ENCODE measurements at places on chromosomes 2 and 18. TPM values are rescaled to one million over a fixed set of nuclear protein-coding genes. Genes with fewer than 3 reads are reported as not detected.

Gene KLHL41
- 0.81 TPM for total RNA-seq

Gene CREG2
- total RNA-seq: 0.60 TPM

Gene CRIM1
- total RNA-seq: 228 TPM

Gene PRSS56
- total RNA-seq: not detected

Gene MC4R
- not detected for total RNA-seq

Gene DDX18
- total RNA-seq: 54.3 TPM

Gene NAT8
- not detected for total RNA-seq

Gene FZD7
- total RNA-seq: 24.3 TPM

Gene ABCG5
- not detected for total RNA-seq

Gene GALR1
- total RNA-seq: 0.24 TPM

DNA sequence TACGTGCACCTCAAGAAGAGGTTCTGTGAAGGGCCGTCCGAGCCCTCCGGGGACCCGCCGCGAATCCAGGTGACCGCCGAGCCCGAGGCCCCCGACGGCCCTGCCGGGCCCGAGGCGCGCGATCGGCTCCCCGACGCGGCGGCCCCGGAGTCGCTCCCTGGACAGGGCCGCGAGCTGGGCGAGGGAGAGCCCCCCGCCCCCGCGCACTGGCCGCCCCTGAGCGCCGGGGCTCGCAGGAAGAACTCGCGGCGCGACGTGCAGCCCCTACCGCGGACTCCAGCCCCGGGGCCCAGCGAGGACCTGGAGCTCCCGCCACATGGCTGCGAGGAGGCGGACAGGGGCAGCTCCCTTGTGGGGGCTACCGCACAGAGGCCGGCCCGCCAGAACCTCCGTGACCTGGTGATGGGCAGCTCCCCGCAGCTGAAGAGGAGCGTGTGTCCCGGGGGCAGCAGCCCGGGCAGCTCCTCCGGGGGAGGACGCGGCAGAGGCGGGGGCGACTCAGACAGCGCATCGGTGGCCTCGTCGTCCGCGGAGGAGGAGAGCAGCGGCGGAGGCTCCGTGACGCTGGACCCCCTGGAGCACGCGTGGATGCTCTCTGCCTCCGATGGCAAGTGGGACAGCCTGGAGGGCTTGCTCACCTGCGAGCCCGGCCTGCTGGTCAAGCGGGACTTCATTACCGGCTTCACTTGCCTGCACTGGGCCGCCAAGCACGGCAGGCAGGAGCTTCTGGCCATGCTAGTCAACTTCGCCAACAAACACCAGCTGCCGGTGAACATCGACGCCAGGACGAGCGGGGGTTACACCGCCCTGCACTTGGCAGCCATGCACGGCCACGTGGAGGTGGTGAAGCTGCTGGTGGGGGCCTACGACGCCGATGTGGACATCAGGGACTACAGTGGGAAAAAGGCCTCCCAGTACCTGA is 812 bp downstream of the SOWAHC start:
- H3K27me3 ChIP-seq: no peaks in the 10 kb centered on the region
- no peaks in the 10 kb centered on the region for H3K36me3 ChIP-seq

DNA sequence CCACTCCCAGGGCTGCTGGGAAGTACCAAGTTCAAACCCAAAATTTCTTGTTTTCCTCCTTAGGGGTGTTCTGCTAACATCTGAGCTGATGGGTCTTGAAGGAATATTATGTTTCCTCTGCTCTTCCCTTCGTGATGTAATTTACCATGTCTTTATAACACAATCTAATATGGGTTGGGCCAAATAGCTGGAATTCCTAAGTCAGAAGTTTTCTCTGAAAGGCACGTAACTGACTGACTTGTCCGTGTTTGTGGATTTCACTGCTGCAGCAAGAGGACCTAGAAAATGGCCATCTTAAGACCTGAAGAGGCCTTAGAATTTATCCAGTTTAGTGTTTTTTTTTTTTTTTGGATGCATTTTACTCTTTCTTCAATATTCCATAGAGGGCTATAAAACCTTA is 256.7 kb downstream of the DCDC2C start:
- H3K27me3 ChIP-seq: no peaks in the 10 kb centered on the region
- DNase-seq: no peak
- no peaks in the 10 kb centered on the region for H3K4me1 ChIP-seq
- H3K4me3 ChIP-seq: no peak overlapping the region
- no peaks in the 10 kb centered on the region for H3K36me3 ChIP-seq
- H3K27ac ChIP-seq: no peak overlapping the region

- DNase-seq: no peak
- no peaks in the 10 kb centered on the region for H3K4me1 ChIP-seq
- no peaks in the 10 kb centered on the region for H3K36me3 ChIP-seq
- H3K27ac ChIP-seq: no peak overlapping the region
- no peak overlapping the region for H3K4me3 ChIP-seq
Observed at GRCh38 chr18:77422974-77423867, 173.6 kb downstream of the GALR1 start.

DNA sequence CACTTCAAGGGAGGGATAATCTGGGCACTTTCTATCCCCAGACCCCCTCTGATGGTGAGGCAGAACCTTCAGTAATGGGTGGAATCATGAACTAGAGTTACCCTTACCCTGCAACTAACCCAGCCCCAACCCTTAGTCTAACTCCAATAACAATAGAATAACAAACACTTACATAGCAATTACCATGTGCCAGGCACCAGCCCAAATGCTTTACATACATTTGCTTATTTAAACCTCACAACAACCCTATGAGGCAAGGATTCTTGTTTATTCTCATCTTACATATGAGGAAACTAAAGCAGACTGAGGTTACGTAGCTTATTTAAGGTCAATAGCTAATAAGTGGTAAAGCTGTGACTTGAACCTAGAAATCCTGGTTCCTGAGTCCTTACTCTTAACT is 132.8 kb downstream of the CYP26B1 start:
- no peaks in the 10 kb centered on the region for H3K27me3 ChIP-seq
- no peak overlapping the region for H3K27ac ChIP-seq
- H3K4me1 ChIP-seq: no peaks in the 10 kb centered on the region
- DNase-seq: no peak

DNA sequence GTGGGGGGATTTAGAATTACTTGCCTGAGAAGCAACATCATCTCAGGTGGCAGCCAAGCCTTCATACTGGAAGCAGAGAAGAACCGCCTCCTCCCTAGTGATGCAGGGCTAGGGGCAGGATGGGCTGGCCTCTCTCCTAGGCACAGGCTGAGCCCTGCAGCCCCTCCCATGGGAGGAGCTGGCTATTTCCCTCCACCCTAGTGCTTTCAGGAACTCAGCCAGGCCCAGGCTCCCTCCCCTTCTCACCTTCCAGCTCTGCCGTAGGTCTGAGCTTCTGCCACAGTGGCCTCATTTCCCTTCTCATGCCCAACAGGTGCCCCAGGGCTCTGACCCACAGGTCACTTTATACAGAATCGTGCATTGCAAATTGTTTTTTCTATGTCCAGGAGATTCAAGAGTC is 31.0 kb downstream of the CENPA start:
- no peak for DNase-seq
- H3K4me3 ChIP-seq: no peak overlapping the region
- no peaks in the 10 kb centered on the region for H3K27me3 ChIP-seq
- no peak overlapping the region for H3K27ac ChIP-seq
- H3K36me3 ChIP-seq: no peaks in the 10 kb centered on the region

DNA sequence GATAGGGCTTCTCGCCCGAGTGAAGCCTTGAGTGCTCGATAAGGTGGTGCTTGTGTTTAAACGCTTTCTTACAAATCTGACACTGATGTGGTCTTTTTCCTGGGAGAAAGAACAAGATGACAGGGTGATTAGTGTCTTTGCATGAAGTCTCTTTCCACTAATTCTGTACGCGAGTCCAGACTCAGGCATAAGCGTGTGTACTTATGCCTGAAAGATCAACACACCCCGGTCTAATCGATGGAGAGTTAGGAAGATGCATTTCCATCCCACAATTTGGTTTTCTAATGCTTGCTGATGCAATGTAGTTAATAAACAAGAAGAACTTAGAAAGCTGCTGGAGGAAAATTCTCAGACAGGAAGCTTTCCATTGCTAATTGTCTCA is 130.0 kb downstream of the ZEB2 start:
- no peaks in the 10 kb centered on the region for H3K27me3 ChIP-seq
- H3K4me1 ChIP-seq: no peaks in the 10 kb centered on the region
- no peak overlapping the region for H3K4me3 ChIP-seq
- no peak overlapping the region for H3K27ac ChIP-seq
- no peaks in the 10 kb centered on the region for H3K36me3 ChIP-seq
- DNase-seq: no peak

DNA sequence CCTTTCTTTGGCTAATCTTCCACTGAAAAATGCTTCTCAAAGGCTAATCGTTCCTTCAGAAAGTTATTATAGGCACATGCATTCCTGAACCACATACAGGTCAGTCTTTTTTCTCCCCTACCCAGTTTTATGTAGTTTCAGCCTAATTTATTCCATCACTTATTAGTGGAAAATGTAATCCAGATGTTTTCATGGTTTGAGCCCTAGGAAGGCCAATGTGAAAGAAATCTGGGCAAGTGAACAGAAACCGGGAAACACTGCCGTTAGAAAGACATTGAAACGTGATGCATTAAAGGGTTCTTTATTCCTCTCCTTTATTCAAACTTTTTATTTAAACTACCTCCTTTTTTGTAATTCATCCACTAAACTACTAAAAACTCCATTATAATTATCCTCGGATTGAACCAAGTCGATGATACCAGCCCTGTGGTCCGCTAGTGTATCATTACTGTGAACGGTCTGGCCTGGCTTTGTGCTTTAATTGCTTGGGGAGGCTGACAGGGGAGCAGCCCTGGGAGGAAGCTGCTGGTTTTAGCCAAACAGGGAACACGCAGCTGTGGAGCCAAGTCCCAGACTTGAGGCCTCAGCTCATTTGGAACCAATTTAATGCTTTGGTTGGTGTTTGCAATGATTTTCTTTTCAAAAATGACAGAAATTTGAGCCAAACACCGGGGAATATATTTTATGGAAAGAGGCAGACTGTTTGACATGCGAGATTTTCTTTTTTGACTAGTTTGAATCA is 149.2 kb downstream of the ARHGAP28 start:
- H3K4me1 ChIP-seq: no peaks in the 10 kb centered on the region
- no peak for DNase-seq
- H3K27ac ChIP-seq: no peak overlapping the region
- H3K36me3 ChIP-seq: no peaks in the 10 kb centered on the region
- no peaks in the 10 kb centered on the region for H3K27me3 ChIP-seq

- no peak overlapping the region for H3K27ac ChIP-seq
- no peaks in the 10 kb centered on the region for H3K27me3 ChIP-seq
- H3K4me1 ChIP-seq: no peaks in the 10 kb centered on the region
- no peak overlapping the region for H3K4me3 ChIP-seq
- no peak for DNase-seq
Observed at GRCh38 chr2:168278424-168278888, 31.1 kb upstream of the STK39 start.

DNA sequence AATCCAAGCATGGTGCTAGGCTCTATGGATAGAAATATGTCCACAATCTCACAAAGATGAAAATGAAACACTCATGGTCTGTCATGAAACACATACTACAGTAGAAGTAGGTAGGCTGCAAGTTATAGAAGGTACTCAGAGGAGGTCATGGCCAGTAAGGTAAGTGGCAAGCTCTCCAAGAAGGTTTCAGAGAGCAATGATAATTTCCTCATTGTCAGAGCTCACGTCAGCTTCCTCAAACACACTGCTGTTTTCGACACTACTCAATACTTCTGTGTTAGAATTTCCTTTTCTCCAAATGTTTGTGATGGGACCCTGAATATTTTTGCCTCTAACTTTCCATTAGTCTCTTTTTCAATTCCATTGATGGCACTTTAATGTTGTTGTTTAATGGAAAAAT is 25.5 kb downstream of the CCDC141 start:
- no peak overlapping the region for H3K4me3 ChIP-seq
- no peaks in the 10 kb centered on the region for H3K36me3 ChIP-seq
- no peaks in the 10 kb centered on the region for H3K4me1 ChIP-seq
- no peak overlapping the region for H3K27ac ChIP-seq

GRCh38 chr2:237879991-237880560 is 20.7 kb downstream of the RAMP1 start:
- H3K4me3 ChIP-seq: no peak overlapping the region
- H3K27me3 ChIP-seq: no peaks in the 10 kb centered on the region
- DNase-seq: peak; percentile 37
- no peak overlapping the region for H3K27ac ChIP-seq
- no peaks in the 10 kb centered on the region for H3K36me3 ChIP-seq

GRCh38 chr2:102273619-102274211 is 37.6 kb upstream of the IL1RL1 start:
- no peak overlapping the region for H3K27ac ChIP-seq
- H3K36me3 ChIP-seq: no peaks in the 10 kb centered on the region
- no peak for DNase-seq
- H3K4me3 ChIP-seq: no peak overlapping the region

DNA sequence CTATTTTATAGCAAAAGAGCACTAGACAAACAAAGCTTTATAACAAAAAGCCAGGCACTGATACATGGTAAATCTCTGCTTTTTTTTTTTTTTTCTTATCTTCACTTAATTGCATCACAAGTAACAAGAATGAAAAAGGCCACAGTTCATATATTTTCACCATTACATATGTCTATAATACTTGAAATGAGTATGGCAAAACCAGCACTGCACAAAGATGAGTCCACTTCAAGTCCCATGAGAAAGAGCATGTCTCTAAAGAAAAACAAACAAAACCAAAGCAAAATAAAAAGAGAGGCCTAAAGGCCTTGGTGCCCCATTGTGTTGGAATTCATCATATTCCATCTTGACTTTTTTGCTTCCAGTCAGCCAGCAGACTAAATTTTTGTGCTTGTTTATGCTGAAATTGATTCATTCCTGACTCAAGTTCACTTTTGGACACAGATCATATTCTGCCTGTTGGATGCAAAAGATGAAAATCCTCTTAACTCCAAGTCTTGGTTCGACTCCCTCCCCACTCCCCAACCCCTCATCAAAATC is 264.9 kb upstream of the CCDC68 start:
- no peaks in the 10 kb centered on the region for H3K27me3 ChIP-seq
- H3K27ac ChIP-seq: no peak overlapping the region

- peak; percentile 84 for DNase-seq
- H3K36me3 ChIP-seq: no peaks in the 10 kb centered on the region
- no peaks in the 10 kb centered on the region for H3K27me3 ChIP-seq
- H3K4me1 ChIP-seq: peaks cover 3% of the 10 kb centered on the region
Observed at GRCh38 chr2:8138923-8139667, 542.8 kb upstream of the ID2 start.

DNA sequence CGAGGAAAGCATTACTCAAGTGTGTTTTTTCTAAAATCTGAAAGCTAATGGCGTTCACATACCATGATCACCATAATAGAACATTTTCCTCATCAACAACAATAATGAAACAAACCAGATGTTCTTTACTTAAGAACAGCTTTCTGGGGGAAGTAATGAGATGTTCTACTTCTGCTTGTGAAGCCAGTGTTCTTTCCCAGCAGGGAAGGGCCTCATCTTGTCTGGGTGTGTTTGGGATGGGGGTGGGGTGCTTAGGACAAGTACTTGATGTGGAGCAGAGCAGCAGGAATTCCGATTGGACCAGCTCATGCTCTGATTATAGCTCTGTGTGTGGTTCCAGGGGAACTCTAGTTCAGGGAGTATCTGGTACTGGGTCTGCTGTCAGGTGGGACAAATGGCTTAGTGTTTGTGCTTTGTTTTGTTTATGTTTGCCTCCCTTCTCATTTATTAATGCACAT is 163.0 kb upstream of the NOSTRIN start:
- H3K4me1 ChIP-seq: peaks cover 4% of the 10 kb centered on the region
- peak; percentile 42 for DNase-seq
- H3K36me3 ChIP-seq: no peaks in the 10 kb centered on the region
- H3K4me3 ChIP-seq: no peak overlapping the region
